Lower leg skin (tissue), 4 donors: ENCODE measurements at places on chromosomes 1 and 21.

- peak; percentile 41 for DNase-seq
Observed at GRCh38 chr1:115641762-115642167, at the start of gene VANGL1. VANGL1 (plus strand) TSS chr1:115641970; CDS start chr1:115651414, 9,444 bp downstream.

DNA sequence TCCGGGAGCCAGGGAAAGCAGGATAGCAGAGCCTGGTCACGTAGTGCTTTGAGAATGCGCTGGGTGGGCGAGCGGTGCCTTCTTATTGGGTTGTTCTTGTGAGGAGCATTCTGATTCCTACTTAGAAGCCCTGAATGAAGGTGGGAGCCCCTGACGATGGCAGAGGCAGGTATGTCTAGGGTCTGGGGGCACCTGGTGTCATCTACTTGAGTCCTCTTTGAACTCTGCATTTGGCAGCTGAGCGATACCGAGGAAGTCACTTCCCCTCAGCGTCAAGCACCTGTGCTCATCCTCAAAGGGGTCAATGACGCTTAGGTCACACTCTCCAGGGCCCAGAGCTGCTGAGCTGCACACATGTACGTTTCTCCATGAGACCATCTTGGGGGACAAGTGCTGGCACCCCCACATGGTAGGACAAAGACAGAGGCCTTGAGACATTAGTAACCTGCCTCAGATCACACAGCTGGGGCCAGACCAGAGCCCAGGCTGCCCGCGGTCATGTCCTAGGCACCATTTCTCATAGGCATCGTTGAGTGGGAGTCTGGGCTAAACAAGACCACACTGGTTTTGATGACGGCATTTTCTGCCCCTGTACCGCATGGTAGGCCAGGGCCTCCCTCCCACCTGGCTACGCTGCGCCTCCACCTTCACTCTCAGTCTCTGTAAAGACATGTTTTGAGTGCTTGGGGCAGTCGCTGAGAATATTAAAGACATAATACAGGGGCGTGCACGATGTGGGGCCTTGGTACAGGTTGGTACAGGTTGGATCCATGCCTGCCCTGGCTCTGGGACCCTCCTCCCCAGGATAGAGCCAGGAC, 69.1 kb upstream of the ABCG1 start:
- peak; percentile 74 for DNase-seq

GRCh38 chr1:155052439-155053395, 1.6 kb downstream of the ADAM15 start:
- DNase-seq: no peak

- DNase-seq: no peak
Observed at GRCh38 chr1:45551684-45552083, 1.1 kb downstream of the AKR1A1 start.

DNA sequence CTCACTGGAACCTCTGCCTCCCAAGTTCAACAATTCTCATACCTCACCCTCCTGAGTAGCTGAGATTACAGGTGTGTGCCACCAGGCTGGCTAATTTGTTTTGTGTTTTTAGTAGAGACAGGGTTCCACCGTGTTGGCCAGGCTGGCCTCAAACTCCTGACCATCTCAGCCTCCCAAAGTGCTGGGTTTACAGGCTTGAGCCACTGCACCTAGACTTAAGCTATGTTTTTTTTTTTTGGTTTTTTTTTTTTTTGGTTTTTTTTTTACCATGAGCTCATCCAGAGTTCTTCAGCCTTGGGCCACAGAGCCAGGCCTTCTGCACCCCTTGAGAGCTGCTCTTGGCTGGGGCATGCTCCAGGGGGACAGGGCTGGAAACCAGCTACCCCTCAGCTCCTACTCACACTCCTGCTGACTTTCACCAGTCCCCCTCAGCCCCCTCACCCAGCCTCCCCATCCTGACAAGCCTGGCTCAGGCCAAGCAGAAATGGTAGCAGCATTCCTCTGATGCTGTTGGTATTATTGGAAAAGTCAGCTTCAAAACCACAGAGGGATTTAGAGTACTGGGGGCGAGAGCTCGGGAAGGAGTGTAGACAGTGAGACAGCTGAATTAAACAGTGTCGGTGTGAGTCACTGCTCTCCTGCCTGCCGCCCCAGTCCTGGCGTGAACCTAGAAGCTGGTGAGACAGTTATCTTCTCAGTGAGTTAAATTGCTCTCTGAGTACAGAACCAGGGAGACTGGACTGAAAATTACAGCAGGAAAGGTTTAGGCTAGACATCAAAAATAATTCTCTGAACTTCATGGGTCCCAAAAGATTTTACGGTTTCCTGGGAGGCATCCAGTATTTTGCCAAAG, 63.7 kb downstream of the NAV1 start:
- no peak for DNase-seq

- no peak for DNase-seq
Observed at GRCh38 chr1:204094856-204095634, 22.1 kb downstream of the SOX13 start.

- no peak for DNase-seq
Observed at GRCh38 chr1:202129453-202130296, 7.0 kb downstream of the GPR37L1 start.

GRCh38 chr1:3460672-3461131, 6.2 kb downstream of the ARHGEF16 start:
- DNase-seq: no peak

GRCh38 chr1:87449348-87449963, 120.8 kb downstream of the LMO4 start:
- no peak for DNase-seq

- no peak for DNase-seq
Observed at GRCh38 chr1:37807220-37807554, 403 bp upstream of the C1orf122 start.

- DNase-seq: no peak
Observed at GRCh38 chr1:39089931-39090521, 63.9 kb downstream of the NDUFS5 start.

DNA sequence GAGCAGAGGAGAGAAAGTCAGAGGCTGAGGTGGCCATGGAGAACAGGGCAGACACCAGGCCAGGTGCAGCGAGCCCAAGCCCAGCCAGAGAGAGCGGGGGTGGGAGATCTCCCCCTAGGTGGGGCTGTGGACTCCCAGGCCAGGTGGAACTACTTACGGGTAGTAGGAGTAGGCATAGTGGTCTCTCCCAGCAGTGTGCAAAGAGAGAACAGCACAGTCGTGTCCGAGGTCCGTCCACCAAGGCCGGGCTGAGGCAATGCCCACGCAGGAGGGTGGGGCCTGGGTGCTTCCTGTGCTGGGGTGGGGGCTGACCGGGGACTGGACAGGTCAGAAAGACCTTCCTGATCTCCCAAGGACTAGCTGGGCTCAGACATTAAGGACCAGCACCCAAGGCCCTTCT, 263.7 kb downstream of the PTPRU start:
- DNase-seq: peak; percentile 68

GRCh38 chr1:116397728-116398127, 24.7 kb downstream of the ATP1A1 start:
- DNase-seq: no peak

DNA sequence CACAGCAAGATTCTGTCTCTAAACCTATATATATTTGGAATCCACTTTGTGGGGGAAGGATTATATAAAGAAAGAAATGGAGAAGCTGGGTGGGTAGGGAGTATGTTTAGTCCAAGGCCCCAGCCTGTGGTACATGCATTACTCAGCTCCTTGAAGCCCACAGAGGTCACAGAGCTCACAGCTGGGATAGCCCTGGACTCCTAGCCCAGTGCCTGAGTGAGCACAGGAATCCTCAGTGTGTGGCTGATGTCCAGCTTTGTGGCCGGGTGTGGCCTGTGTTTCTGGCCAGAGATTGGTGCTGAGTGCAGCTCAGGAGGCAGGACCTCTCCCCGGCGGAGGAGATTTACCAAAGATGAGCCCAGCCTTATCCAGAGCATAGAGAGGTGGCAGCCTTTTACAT, 7.6 kb downstream of the CAPN9 start:
- no peak for DNase-seq

GRCh38 chr21:31873275-31873695, 465 bp downstream of the HUNK start:
- DNase-seq: no peak

DNA sequence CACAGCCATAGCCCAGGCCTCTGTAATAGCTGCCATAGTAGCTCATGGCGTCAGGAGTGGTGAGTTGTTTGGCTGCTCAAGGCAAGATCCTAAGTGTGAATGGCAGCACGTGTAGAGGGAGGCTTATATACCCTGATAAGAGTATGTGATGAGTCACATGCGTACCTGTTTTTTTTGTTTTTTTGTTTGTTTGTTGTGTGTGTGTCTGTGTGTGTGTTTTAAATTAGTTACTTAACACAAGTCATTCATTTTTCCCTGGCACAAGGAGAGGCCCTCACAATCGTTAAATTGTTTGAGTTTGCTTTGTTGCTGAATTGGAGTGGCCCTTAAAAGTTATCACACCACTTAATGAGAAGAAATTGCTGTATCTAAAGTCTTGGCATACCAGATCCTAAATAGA, at the start of gene KRTAP19-4:
Gene KRTAP19-4, minus strand, starts transcription at position 101 of the 400 bp plus-strand sequence. Its CDS starts 55 bp downstream, at position 46.
- DNase-seq: no peak

DNA sequence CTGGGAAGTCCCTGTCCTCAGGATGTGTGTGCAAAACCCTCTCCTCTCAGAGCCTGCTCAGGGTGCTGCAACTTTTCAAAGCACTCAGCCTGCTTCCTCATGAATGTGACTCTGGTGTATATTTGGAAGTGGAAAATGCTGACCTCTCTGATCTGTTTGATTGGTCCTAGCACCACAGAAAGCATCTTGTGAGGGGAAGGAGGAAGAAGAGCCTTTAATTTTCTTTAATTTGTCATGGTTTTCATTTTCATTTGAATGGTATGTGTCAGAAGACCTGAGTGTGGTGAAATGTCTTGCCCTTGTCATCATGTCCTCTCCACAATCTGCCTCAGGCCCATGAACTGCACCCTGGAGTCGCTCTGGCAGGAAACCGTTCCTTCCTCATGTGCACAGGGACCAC, 383.5 kb downstream of the NTNG1 start:
- no peak for DNase-seq

DNA sequence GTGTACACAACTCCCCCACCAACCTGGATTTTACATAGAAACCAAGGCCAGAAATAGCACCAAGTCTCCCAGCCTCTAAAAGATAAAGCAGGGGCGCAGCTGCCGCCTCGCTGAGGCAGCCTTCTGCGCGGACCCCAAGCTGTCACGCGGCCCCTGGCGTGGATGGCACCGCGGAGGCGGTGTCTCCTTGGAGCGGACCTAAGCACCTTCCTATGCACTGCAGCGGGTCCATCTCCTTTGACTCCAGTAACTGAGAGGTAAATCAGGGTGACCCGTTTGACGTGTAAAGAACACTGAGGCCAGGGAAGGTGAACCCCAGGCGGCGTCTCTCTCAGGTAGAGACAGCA, 17.0 kb downstream of the ZNF697 start:
- DNase-seq: no peak

GRCh38 chr1:168676029-168676812, 52.8 kb downstream of the DPT start:
- no peak for DNase-seq

DNA sequence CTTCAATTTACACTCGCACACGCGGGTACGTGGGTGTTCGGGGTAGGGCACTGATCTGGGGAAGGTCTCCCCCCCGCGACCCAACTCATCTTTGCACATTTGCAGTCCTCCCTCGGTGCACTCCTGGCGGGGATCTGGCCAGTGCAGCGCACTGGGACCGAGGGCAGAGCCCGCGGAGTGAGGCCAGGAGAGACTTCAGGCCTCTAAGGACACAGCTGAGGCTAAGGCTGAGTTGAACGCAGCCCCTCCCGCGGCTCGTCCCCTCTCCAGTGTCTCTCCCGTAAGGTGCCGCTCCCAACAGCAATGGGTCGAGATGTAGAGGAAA, 936 bp upstream of the NCAM2 start:
- DNase-seq: no peak

DNA sequence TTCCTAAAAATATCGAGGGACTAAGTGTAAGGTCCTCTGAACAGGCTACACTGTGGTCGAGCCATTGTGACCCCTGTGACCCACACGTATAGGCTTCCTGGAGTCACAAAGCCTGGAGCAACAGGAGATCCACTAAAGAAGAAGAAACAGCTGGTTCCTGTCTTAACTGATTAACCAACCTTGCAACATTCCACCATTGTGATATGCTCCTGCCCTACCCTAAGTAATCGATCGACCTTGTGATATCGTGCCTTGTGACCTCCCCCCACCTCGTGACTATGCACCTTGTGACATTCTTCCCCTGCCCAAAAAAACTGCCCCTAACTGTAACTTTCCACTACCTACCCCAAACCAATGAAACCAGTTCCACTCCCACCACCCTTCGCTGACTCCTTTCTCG, 304.6 kb upstream of the FAM78B start:
- DNase-seq: no peak

GRCh38 chr1:162210196-162210595, 140.7 kb downstream of the NOS1AP start:
- DNase-seq: no peak

DNA sequence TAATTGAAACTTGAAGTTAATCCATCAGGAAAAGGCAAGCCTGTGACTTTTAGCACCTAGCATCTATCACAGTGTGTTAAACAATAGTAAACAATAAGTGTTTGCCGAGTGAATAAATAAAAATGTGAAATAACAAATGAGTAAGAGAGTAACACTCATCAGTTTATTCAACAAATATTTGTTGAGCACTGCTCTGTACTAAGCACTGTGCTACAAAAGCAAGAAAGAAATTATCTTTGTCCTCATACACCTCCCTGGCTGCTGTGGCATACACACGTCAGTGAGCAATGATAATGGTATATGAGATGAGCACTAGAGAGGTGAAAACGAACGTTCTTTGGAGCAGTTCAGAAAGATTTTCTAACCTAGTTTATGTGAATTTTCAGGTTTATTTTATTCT, 295.0 kb upstream of the LRRC7 start:
- no peak for DNase-seq

- DNase-seq: no peak
Observed at GRCh38 chr1:172382406-172382805, 38.1 kb upstream of the C1orf105 start.
